ENCODE measurements at places on chromosomes 16 and 17. TPM values are rescaled to one million over a fixed set of nuclear protein-coding genes. Genes with fewer than 3 reads are reported as not detected.

The CBFA2T3 gene
- 0.11 TPM for total RNA-seq

The CCL14 gene
- total RNA-seq: not detected

The KRT31 gene
- total RNA-seq: 0.23 TPM

The ORC6 gene
- 8.4 TPM for total RNA-seq

The ITGAX gene
- total RNA-seq: not detected

The HP gene
- total RNA-seq: not detected

The HSD17B1 gene
- total RNA-seq: 9.4 TPM

The OR4D1 gene
- total RNA-seq: not detected

The GJD3 gene
- not detected for total RNA-seq

The ATP2A3 gene
- 0.62 TPM for total RNA-seq

The TBC1D10B gene
- total RNA-seq: 33.5 TPM

The TLCD3B gene
- total RNA-seq: not detected

The IKZF3 gene
- total RNA-seq: not detected

The ALOX15B gene
- 27.2 TPM for total RNA-seq

The CRYBA1 gene
- total RNA-seq: not detected

The CA4 gene
- total RNA-seq: not detected

The CES5A gene
- not detected for total RNA-seq

The TEKT5 gene
- total RNA-seq: not detected

The CYGB gene
- total RNA-seq: 52.3 TPM

The CCL13 gene
- total RNA-seq: not detected
